ENCODE measurements at places on chromosomes 12 and 14. TPM values are rescaled to one million over a fixed set of nuclear protein-coding genes. Genes with fewer than 3 reads are reported as not detected.

GRCh38 chr12:92654929-92655328 lies 47.9 kb upstream of the PLEKHG7 start:
- DNase-seq: no peak

GRCh38 chr14:69464829-69465228 lies 19.7 kb upstream of the PLEKHD1 start:
- DNase-seq: no peak

GRCh38 chr14:87888136-87888999 lies 104.6 kb downstream of the GALC start:
- no peak for DNase-seq

- peak; percentile 62 for DNase-seq
These were observed 14.9 kb downstream of the STXBP6 start for GRCh38 chr14:25034803-25035681.

DNA sequence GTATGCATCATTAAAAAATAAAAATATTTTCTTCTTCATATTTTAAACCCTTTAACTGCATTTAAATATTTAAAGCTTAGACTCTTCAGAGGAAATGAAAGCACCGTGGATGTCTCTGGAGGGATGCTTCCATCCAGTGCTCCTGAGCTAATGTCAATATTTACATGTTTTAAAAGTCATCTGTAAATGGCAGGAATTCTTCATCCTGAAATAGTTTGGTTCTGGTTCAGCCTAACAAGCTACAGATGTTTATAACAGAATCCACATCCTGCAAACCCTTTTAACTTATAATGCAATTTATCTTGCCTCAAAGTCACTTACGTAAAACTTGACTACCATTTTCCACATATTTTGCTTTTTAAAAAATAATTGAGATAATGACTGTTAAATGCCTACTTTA lies 1207.3 kb downstream of the SLC16A7 start:
- no peak for DNase-seq

MED6 gene
- polyA plus RNA-seq: 31.6 TPM

STXBP6 gene
- 27.8 TPM for polyA plus RNA-seq

Data from large intestine (tissue), 12 donors.